Stimulated activated CD8-positive, alpha-beta memory T cell treated with anti-CD3 and anti-CD28 coated beads, Interleukin-15, amount 100 ng/mL, for 4 hours (primary cell): ENCODE measurements at places on chromosomes 16 and 17.

DNA sequence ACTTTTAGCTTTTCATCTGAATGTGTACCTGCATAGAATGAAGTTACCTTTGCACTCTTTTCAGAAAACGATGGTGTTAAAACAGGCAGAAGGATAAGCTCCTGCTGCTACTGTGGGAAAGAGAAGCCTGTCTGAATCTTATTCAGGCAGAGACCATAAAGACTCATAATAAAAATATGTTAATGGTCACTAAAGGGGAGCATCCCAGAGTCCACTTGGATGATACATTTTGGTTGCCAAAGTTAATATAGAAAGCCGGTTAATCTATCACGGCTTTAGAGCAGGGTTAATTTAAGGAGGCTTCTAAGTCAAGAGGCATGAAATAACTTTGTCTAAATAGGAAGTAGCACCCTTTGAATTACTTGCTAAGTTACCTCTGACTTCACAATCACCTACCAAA is 2.9 kb downstream of the MARCHF10 start:
- DNase-seq = no peak

GRCh38 chr17:4897198-4897687 is 2.1 kb upstream of the C17orf107 start:
- DNase-seq = no peak

DNA sequence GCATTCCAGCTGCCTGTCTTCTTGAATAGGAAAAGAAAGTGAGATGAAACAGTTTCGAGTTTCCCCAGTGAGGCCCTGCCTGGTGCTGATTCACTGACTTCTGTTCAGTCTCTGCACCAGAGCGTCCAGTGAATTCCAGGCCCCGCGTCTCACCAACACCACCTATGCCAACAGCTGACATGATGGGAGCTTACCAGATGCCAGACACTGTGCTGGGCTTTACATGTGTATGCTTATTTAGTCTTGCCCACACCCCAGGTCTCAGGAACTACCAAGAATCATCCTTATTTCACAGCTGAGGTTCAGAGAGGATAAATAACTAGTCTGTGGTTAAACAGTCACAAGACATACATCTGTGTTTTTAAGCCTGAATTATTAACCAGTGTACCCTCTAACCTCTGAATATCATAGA is 29.1 kb upstream of the IRX6 start:
- no peak for DNase-seq

GRCh38 chr16:31099860-31100638 is 5.5 kb upstream of the VKORC1 start:
- no peak for DNase-seq

GRCh38 chr16:29777576-29778350 is at the start of gene ZG16:
Gene ZG16 (plus strand): TSS chr16:29778256. CDS start chr16:29779267, 1,011 bp downstream.
- DNase-seq = no peak

DNA sequence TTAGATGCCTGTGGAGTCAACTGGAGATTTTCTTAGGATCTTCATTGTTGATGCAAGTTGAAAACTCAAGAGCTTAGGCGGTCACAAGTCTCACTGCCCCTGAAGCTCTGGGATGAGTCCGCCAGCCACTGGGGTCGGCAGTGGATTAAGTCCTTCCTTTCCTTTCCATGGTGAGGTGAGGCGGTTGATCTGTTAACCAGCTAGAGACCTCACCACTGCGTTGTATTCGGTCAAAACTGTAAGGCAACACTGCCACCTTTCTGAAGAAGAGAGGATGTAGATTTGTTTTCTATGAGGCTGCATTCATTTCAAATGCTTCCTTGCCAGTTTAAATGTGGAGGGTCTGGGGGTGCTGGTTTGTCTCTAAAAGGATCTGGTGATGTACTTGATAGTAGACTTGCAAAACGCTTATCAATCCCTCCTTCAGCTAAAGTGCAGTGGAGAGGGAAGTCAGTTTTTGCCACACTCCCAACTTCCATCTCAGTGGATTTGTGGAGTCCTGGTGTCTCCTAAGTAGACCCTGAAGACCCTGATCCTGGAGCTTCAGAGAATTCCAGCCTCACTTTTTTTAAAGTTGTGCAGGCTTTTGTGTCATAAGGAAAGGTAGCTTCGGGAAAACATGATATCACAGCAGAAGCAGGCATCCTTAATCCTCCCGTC is 1.7 kb downstream of the MYOCD start:
- DNase-seq = no peak

DNA sequence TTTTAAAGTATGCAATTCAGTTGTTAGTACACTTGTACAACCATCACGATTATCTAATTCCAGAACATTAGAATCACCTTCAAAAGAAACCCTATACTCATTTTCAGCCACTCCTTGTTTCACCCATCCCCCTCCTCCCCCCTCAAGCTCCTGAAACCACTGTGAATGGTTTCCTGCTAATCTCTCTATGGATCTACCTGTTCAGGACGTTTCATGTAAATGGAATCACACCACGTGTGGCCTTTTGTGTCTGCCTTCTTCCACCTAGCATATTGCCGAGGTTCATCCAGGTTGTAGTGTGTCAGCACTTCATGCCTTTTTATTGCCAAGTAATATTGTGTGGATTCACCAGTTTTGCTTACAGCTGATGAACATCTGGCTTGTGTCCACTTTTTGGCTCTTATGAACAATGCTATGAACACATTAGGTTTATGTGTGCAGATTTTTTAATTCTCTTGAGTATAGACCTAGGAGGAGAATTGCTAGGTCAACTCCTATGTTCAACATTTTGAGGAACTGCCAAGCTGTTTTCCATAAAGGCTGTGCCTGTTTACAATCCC is 17.8 kb downstream of the EIF4A3 start:
- DNase-seq = no peak

DNA sequence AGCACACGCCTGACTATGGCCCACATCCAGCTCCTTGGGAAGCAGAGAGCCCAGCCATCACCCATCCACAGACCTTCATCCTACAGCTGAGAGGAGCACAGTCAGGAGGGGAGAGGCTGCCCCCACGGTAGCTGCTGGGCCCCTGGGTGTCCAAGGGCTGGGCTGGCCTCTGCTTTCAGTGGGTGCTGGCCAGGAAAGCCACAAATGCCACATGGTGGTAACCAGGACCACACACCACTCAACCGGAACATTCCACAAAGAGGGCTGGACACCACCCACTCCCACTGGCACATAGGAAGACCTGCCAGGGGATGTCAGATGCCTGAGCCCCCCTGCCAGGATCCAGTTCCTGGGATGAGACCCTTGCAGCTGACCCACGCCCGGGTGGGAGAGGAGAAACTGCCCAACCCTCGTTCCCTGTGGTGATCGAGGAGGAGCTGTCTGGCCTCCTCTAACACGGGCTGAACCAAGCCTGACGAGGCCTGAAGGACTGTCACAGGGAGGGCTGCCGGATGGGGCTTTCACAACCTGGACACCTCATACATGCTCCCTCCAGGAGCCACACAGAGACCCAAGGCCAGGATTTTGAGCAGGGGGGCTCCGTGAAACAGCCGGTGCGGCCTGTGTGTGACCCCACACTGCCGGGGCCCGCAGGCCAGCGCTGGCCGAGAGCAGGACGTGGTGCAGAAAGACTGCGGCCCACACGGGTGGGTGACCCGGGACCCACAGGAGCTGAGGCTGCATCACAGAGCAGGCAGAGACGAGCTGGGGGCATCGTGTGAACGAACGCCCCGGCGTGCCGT is 30.7 kb downstream of the PIEZO1 start:
- no peak for DNase-seq

DNA sequence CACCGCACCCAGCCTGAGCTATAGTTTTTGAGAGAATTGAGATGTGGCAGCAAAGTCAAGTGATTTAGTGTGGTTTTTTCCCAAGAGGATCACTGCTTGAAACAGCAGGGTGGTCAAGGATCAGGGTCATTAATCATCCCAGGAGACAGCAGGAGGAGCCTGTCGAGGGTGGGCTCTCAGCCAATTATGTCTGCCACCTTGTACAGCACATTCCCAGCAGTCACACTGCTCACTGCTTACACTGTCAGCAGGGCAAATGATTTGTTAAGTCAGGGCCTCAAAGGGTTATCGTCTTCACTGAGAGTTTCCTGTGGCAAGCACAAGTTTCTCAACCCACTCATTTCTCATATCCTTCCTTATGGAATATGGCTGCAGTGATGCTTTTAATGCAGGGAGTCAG is 13.2 kb downstream of the B3GNT9 start:
- no peak for DNase-seq

DNA sequence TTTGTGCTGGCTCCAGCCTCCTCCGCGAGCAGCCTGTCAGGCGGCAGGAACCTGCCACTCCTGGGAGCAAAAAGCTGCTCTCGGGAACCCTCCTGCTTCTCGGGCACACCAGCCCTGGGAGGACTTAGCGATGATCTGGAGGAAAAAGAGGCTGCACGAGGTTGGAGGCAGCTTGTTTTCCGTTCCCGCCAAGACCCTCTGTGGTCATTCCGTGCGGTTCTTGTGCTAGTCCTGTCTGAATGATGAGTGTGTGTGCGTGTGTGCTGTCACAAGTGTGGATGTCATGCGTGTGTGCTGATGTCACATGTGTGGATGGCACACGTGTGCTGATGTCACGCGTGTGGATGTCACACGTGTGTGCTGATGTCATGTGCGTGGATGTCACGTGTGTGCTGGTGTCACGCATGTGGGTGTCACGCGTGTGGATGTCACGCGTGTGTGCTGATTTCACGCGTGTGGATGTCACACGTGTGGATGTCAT is 150.0 kb downstream of the NPIPB11 start:
- no peak for DNase-seq

DNA sequence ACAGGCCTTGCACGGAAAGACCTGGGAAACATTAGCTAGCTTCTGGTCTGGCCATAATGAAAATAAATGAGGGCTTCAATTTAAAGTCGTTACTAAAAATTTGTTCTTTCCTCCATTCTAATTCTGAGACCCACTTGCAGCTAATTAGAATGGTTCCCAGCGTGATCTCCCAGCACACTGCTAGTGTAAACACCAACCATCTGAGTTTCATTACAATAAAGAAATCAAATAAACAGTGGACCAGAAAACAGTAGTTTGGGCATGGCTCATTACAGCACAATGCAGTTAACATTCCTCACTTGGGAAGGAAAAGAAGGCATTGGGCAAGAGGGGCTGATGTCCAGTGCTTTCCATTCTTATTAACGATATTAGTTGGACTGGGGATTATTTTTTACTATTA is 410.9 kb upstream of the SOX9 start:
- no peak for DNase-seq

DNA sequence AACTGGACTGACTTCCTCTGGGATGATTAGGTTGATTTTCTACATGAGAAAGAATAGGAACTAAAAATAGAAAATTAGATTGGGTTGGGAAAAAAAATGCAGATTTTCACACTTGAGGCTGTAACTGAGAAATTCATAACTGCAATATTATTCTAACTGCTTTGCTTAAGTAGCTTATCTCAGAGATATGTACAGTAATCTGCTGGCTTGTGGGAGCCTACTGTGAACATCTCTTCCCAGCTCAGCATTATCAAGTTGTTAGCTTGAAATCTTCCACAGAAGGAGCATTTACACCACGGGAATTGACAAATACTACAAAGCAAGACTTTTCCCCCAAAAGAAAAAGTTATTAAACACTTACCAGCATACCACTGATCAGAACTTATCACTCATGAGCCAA is 58.9 kb downstream of the CNTNAP4 start:
- no peak for DNase-seq

DNA sequence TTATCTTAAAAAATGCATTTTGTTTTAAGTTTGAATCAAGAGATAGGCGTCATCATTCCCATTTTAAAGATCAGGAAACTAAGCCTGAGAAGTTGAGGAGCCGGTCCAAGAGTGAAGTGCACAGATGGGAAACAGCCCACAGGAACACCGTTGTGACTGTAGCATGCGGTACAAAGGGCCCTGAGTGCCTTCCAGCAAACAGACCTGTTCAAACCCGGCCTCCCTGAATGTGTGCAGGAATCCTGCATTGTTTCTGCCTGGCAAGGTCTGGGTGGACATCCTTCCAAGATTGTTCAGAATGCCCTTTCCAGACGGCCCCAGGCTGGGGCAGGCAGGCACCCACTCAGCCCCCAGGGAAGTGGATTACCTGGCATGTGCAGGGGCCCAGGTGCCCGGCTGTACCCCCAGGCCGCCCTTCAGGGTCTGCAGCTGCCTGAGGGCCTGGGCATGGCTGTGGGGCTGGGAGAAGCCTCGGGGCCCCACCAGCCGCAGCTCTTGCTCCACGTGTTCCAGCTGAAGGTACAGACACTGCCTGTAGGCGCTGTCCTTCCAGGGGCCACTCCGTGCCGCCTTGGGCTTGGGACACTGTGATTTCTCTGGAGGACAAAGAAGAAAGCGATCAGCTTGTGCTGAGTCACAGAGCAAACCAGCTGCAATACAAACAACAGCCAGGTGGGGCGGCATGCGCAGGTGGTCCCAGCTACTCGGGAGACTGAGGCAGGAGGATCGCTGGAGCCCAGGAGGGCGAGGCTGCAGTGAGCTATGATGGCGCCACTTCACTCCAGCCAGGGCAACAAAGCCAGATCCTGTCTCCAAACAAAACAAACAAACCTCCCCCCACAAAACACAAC is 45.0 kb upstream of the GCSH start:
- DNase-seq = no peak

DNA sequence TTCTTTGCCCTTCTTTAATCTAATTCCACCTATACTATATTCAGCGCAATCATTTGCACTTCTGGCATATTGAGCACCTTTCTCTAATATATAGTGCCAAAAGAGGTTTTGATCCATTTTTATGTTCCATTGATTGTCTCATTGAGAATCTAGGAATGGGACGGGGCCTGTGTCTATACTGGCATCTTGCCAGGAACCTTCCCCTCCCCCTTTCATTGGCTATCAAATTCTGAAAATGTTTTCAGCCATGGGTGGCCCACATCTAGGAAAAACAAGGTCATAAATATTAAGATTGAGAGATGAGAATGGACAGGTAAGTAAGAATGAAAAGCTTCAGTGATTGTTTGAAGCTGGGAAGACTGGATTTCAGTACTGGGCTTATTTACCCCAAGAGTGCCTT is 159.9 kb downstream of the FTO start:
- DNase-seq = no peak

GRCh38 chr17:35372846-35373533 is 431 bp downstream of the SLFN11 start:
- DNase-seq = no peak

GRCh38 chr16:31135535-31136286 is at the start of gene PRSS8:
Gene PRSS8 (minus strand): TSS chr16:31135727. CDS start chr16:31135498, 229 bp downstream.
- DNase-seq = no peak

- no peak for DNase-seq
These were observed 207.7 kb upstream of the CHMP6 start for GRCh38 chr17:80783971-80784370.

DNA sequence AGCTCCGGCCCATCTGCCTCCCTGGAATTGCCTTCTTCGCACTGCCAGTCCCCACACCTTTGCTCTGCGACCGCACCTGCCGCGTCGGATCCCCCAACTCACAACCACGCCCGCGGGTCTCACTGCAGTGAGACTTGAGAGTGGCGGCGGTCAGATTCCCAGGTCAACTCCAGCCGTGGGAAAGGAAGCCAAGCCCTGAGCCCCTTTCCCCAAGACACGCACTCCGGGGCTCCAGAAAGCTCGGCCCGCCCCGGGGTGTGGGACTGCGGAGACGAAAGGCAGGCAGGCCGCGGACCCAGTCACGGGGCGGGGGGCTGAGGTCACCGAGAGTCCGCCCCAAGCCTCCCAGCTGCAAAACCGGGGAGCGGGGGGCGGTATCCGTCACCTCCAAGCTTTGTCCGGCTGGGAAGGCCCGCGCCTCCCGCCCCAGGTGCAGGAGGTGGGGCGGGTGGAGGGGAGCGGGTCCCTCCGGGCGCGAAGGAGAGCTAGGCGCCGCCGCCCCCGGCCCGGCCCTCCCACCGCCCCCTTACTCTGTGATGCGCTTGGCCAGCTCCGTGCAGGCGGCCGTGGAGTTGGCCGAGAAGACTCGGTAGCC is 615 bp downstream of the PRPSAP1 start:
- no peak for DNase-seq
